ENCODE measurements at places on chromosomes 6 and 20.

GRCh38 chr6:4434655-4435054, 299.3 kb upstream of the ECI2 start:
- DNase-seq = no peak

DNA sequence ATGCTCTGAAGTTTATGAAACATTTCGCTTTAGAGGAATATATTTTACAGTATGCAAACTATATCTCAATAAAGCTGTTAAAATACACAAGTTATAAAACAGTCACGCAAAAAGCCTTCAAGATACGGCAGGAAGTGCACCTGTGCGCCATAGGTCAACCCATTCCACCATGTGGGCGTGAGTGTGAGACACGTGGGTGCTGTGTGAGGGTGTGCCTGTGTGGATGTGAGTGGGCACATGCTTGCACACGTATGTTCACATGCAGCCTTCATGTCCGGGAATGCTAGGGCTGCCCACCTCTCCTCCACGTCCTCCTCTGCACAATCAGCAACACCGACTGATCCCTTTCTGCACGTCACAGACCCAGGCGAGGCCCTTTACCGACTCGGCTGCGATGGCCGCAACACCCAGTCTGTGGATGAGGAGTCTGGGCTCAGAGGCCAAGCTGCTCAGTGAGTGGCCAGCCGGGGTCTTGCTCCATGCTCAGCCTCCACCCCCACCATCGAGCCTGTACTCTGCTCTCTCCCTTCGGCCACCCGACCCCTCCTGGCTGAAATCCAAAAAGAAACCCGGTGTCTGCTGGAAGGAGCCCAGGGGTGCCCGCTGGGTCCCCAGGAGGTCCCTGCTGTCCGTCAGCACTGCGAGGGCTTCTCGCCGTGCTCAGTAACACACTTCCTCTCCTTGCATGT, 3.0 kb upstream of the FRMD1 start:
- DNase-seq = no peak

- no peak for DNase-seq
Measured at GRCh38 chr20:34970846-34971560, 15.3 kb downstream of the MYH7B start.

GRCh38 chr20:32110173-32110704, 725 bp downstream of the TM9SF4 start:
- no peak for DNase-seq

DNA sequence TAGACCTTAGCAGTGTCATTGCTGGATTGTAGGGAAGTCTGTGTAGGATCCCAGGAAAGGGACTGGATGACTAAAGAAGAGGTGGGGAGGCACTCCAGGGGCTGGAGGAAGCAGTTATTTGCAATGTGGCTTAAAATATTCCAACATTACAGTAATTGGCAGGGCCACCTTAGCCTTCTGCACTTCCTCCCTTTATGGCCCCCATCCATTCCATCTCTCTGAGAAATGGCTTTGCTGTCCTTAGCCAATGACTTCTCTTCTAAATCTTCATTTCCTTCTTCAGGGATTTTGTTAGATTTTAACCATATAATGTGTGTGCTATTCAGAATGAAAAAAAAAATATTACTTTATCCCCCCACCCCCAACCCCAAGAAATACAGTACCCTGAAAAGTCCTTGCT, 6.4 kb downstream of the ADGRF5 start:
- no peak for DNase-seq

GRCh38 chr6:135722190-135722589, 129.3 kb upstream of the PDE7B start:
- DNase-seq = no peak

DNA sequence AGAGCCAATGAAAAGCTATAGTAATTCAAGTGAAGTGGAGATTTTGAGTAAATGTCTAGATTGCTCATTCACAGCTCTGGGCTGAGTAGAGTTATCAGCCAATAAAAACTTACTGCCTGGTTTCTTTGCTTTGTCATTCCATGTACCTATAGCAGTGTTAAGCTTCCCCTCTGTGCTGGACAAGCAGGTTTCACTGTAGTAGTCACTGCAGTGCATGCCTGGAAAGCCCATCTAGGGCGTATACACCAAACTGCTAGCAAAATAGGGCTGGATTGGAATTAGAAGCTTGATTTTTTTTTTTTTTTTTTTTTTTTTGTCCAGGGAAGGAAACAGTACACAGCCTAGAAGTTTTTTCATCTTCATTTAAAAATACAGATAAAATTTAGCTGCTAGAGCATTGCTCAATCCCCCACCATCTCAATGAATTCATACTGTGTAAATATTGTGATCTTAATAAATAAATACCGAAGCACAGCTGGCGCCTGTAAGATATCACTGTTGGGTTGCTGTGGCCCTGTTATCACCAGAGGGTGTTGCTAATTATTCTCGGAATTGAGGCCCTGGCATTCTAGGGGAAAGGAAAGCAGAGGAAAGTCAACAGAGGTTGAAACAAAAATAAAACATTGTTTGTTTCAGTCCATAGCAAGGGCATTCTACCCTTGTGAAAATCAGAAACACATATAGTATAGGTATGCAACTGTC, 968.5 kb upstream of the GJE1 start:
- DNase-seq = no peak

DNA sequence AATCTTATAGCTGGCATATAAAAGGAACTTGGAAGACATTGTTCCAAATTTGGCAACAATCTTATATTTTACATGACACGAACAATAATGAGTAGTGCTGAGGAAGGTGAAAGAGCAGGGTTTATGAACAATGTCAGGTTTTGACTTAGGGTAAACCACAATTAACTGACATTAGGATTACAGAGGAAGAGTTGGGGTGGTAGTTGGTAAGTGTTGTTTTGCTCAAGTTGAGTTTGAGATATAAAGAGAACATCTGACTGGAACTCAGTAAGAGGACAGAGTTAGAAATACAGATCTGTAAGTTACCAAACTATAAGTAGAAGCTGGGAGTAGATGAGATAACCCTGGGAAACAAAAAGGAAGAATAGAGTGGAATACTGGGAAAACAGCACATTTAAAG, 15.1 kb downstream of the RTN4IP1 start:
- no peak for DNase-seq

DNA sequence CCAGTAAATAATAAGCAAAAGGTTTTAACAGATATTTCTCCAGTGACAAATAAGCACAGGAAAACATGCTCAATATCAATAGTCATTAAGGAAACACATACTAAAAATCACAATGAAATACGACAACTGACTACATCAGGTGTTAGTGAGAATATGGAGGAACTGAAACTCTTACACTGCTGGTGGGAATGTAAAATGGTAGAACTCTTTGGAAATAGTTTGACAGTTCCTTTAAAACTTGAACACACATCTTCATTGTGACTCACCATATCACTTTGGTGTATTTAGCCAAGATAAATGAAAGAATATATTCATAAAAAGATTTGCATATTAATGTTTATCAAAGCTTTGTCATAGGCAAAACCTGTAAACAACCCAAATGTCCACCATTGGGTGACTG, 11.3 kb upstream of the MAP3K5 start:
- no peak for DNase-seq

DNA sequence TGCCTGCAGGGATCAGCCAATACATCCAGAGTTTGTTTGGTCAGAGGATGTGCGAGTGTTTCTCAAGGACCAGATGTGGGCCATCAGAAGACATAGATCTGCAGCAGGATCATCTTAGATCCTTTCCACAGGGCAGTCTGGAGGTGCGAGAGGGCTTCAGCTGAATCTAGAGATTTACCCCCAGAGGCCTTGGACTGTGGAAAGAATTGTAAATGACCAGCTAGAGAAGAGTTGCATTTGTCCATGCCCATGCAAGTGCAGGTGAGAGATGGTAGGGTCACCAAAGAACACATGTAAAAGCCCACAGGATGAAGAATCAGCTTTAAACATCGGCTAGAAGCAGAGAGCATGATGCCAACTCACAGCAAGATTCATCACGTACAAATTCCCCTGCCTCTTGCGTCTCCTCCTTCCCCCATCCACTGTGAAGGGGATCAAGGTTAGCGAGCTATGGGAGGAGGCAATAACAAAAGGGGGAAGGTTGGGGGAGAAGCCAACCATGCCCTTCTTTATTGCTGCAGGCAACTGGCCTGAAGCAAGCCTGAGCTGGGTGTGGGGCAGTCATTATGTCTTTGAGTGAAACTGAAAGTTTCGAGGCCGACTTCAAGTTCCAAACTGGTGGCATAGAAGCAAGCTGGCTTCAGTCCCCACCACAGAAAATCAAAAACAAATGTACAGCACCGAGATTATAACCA, 83.5 kb downstream of the SCML4 start:
- DNase-seq = no peak

DNA sequence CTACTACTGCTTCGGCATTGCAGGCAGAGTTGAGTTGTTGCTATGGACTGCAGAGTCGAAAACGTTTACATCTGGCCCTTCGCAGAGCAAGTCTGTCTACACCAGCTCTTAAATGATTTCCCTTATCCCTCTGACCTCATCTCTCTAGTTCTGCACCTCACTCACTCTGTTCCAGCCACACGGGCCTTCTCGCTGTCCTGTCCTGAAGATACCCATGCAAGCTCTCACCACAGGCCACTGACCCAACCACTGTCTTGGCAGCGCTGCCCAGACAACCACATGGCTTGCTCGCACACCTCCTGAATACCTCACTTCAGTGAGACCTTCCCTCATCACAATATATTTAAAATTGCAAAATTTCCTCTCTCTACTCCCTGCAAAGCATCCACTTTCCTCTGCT, 31.4 kb downstream of the B4GALT5 start:
- no peak for DNase-seq

- DNase-seq = no peak
Measured at GRCh38 chr6:150745896-150746295, 119.6 kb upstream of the MTHFD1L start.

- no peak for DNase-seq
Measured at GRCh38 chr6:28142446-28142845, 763 bp downstream of the ZKSCAN8 start.

DNA sequence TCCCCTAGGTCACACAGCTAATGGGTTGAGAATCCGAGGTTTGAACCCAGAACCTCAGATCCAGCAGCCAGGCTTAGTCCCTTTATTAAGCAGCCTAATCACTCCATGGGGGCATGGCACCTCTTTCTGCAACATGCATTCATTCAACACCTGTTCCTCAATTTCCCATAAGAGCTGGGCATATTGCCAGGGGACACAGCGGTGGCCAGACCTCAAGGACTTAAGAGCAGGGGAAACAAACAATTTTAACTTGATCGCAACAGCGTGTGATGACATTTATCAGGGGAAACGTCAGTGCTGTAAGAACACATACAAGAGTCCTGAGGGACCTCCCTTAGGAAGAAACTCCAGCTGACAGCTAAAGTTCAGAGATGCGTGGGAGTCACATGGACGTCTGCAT, 267.4 kb upstream of the CDH4 start:
- DNase-seq = no peak

- no peak for DNase-seq
Measured at GRCh38 chr6:45420083-45420908, 42.6 kb upstream of the SUPT3H start.

GRCh38 chr6:162090734-162091133, 636.8 kb downstream of the PRKN start:
- no peak for DNase-seq

DNA sequence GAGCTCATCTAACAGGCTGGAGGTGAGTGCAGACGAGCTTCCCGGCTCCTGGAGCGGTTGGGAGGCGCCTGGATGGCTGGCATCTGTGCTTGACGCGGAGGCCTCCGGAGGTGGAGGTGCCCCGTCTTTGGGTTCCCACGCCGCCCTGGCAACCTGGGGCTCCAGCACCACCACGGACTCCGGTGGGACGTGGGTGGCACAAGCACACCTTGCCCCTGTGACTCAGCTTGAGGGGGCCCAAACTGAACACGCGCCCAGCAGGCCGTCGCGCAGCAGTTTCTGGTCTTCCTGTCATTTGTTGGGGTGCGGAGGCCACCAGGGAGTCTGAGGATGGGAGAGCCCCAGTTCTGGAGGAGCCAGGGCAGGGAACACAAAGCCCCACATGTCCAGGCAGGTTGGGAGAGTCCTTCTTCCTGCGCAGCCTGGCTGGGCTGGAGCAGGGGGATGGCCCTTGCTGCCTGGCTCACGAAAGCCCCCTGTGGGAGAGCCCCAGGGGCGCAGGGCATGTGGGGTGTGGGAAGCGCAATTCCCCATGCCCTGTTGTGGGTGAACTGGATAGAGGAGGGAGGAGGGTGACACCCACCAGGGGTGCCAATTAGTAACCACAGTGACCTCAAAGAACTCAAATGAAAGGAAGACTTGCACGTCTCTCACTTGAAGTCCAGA, 1378.6 kb upstream of the DEFB115 start:
- no peak for DNase-seq

- no peak for DNase-seq
Measured at GRCh38 chr20:57661746-57662455, 41.7 kb upstream of the ZBP1 start.
